HuH-7 (cell line): ENCODE measurements at places on chromosomes 4 and X.

- DNase-seq: no peak
These were observed 85.1 kb upstream of the PSAPL1 start for GRCh38 chr4:7519638-7520376.

DNA sequence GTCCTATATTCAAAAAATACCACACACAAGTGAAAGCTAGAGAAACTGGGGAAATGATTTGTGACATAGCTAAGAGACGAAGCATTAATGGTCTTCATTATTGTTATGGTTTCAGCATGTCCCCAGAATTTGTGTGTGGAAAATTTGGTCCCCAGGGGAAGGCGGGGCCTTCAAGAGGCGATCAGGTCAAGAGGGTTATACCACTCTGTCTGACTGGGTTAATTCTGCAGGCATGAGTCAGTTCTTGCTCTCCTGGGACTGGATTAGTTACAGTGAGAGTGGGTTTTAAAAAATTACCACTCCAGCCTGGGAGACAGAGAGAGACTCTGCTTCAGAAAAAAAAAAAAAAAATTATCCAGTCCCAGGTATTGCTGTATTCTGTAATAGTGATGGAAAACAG lies 2.1 kb upstream of the MTNR1A start:
- DNase-seq: no peak

DNA sequence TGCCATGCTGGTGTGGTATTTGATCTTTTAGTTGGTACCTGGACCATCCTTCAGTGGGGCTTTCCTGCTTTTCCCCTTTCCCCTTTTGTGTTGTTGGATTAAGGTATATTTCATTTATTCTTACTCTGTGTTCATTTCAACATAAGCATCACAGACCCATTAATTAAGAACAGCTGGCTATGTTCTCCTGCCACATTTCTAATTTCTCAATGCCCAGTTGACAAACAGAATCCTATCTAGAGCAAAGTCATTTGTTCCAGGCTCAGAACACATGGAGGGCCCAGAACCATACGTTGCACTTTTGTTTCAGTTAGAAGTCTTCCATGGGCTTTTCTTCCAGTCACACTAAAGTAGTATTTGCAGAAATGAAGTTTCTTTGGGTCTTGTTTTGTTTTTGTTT lies 46.1 kb upstream of the EOLA2 start:
- no peak for DNase-seq

GRCh38 chr4:110540982-110541451 lies 65.1 kb downstream of the ENPEP start:
- DNase-seq: no peak

DNA sequence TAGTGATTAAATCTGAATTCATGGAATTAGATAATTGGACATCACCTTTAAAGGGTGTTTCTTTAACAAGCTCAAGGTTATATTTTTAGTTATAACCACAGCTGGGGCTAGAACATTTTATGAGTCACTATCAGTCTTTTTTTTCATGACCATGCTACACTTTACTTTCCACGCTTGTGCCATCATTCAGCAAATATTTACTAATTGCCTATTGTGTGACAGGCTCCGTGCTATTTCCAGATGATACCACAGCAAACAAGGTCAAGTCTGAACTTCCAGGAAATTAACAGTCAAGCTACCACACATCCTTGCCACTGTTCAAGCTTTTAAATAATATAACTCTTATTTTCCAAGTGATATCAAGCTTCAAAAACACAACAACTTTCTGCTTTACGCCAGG lies 16.5 kb downstream of the SPANXN3 start:
- no peak for DNase-seq

- no peak for DNase-seq
These were observed 390.0 kb upstream of the GALNT7 start for GRCh38 chr4:172778583-172778982.

DNA sequence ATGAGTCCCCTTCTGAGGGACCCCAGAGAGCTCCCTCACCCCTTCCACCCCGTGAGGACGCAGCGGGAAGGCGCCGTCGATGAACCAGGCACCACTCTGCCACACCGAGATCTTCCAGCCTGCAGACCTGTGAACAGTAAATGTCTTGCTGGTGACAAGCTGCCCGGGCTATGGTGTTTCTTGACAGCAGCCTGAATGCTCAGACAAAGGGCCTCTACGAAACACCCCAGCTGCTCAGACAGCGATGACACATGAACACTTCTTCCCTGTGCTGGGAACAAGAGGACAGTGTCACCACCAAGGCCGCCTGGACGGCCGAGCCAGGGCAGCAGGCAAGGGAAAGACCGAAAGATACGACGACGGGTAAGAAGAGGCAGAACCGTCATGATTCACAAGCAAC lies 30.6 kb upstream of the GTPBP6 start:
- DNase-seq: no peak

DNA sequence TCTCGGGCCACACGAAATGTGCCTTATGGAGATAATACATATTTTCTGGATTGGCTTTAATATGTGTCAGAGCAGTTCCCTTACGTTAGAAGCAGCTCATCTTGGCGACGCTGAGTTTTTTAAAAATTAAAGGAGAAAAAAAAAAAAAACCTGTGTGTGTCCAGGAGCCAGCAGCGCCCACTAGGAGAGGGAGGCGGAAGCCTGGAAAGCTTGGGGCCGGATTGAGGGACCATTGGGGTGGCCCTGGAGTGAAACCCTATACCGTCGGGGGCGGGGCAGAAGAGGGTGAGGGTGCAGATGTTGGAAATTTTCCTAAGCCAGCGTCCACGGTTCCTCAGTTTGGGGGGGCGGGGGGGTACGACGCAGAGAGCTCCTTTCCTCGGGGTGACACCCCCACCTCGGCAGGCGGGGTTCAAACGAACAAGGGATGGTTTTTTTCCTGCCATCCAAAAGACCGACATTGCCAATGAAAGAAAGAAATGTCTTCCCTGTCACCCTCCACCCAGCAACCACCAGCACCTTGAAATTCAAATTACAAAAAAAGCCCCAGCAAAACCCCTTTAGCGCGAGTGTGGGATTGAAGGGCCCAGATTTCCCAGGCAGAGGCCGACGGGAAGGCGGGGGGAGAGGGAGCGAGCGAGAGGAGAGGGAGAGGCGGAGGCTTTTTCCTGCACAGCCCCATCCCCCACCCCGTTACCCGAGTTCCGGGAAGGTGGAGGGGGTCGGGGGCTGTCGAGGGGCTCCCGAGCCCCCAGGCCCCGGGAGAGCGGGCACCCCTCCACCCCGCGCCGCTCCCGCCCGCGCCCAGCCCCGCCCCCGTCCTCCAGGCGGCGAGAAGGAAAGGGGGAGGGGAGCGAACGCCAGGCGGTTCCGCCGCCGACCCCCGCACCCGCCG lies 859 bp downstream of the SMARCA1 start:
- peak; percentile 49 for DNase-seq
